ENCODE measurements at places on chromosomes 7 and 10. TPM values are rescaled to one million over a fixed set of nuclear protein-coding genes. Genes with fewer than 3 reads are reported as not detected.

FOXI2 gene
- total RNA-seq = not detected

RBP4 gene
- not detected for total RNA-seq

GRCh38 chr7:16804674-16805439, at the start of gene AGR2:
AGR2 (minus strand) TSS chr7:16804999; CDS start chr7:16801796, 3,203 bp downstream.
- DNase-seq = no peak

ENTPD1 gene
- 0.06 TPM for total RNA-seq

DNA sequence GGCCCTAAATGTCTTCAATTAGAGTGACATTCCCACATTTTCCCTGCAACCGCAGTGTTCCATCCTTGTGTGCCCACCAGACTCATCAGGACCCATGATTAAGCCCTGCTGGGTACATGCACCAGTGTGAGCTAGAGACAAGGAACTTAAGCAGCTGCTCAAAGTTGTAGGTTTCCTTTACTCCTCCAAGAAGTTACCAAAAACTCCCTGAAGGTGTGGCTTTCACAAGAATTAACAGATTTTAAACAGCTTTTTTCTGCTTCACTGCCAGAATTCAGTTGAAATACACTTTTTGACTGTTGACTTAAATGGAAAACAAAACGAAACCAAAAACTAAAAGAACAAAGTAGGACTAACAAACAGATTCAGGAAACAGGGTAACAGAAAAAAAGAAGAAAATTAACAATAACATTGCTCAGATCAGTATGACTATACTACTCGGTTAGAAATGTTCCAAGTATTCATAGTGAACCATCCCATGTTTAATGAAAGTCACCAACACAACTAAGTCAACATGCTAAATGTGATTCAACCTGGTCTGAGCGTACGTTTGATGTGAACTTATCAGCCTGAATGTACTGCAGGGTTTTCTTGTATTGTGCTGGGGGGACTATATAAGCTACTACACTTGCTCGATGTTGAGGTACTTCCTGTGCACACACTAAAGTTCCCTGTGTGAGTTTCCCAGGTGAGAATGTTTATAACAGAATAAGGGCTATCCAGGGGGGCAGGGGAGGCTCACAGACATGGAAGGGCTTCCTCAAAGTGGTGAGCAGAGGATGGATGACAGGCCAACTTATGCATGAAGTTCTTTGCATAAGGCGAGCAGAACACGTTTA, 22.2 kb downstream of the SLC37A3 start:
- DNase-seq = no peak

DNA sequence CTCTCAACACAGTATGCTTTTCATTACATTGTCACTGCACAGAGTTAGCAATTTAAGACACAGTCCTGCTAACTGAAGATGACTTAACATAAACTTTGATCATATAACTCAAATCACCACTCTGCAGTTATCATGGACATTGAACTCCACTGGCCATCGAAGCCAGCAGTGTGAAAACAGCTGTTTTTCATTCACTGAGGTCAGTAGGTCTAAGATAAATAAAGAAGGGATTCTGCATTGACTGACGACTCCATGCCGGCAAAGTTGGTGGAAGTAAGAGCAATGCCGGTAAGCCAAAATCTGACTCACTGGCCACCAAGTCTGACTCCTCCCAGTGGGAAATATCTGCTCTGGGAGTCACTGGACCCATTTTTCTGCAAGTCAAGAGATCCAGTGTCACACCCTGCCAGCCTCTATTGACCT, 449.9 kb upstream of the ANKRD30A start:
- DNase-seq = peak; percentile 70

- DNase-seq = peak; percentile 57
Measured at GRCh38 chr10:14014423-14014822, 316.3 kb downstream of the FRMD4A start.

GRCh38 chr7:8531991-8532515, 98.6 kb downstream of the NXPH1 start:
- no peak for DNase-seq

FRG2B gene
- total RNA-seq = not detected

AGAP4 gene
- total RNA-seq = 3.6 TPM

GRCh38 chr7:11650500-11650899, 181.5 kb downstream of the THSD7A start:
- DNase-seq = no peak

DNA sequence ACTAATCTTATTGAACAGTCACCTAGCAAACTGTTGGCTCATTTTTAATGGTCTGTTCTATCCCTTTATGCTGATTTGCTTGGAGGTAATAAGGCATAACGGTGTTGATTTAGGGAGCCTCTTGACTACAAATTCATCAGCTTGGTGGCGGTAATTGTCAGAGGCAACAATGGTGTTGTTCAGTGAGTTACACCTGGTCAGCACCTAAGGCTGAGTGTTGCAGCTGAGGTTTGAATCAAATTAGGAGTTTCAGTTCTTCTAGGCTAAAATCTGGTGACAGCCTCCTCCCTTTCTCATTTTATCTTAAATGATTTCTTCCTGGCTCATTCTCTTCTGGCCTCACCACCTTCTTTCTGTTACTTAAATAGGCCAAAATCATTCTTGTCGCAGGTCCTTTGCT, 42.3 kb upstream of the SP8 start:
- no peak for DNase-seq

DNA sequence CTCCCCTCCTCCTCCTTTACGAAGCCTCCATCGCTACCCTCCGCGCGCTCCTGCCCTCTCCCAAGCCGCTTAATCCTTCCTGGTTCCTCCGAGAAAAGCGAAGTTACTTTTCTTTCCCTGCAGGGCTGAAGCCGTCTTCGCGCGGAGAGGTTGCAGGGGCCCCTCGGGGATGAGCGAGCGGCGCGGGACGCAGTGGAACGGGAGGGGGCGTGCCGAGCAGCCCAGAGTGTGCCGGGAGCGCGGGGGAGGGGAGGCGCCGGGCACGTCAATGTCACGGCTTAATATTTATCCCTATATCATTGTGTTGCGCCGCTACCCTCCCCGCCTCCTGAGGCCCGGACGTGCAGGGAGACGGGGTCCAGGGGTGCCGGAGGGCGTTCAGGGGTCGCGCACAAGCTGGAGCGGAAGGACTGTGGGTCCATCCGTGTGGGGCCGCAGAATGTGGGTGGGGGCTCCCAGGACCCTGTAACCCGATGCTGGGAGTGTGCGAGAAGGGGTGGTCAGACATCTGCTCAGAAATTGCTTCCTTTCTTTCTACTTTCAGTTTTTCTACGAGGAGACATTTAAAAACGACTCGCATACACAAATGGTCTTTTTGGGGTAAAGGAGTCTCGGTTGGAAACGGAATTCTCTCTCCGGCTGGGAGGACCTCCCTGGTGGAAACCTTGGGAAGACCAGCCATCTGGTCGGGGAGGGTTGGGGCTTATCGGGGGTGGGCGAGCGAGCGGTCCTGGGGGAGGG, 2.4 kb downstream of the CDK6 start:
- peak; percentile 86 for DNase-seq

- no peak for DNase-seq
Measured at GRCh38 chr10:78904196-78904595, 164.6 kb upstream of the ZMIZ1 start.

- DNase-seq = peak; percentile 63
Measured at GRCh38 chr10:17430647-17431355, 23.6 kb downstream of the ST8SIA6 start.

- DNase-seq = no peak
Measured at GRCh38 chr7:116781584-116781983, 80.8 kb upstream of the CAPZA2 start.

GRCh38 chr10:65769828-65770227, 1156.0 kb upstream of the LRRTM3 start:
- DNase-seq = no peak

GRCh38 chr10:327889-328852, 192.9 kb downstream of the ZMYND11 start:
- DNase-seq = no peak

GRCh38 chr10:112873541-112873940, 76.5 kb upstream of the TCF7L2 start:
- DNase-seq = no peak

SPAM1 gene
- not detected for total RNA-seq

DNA sequence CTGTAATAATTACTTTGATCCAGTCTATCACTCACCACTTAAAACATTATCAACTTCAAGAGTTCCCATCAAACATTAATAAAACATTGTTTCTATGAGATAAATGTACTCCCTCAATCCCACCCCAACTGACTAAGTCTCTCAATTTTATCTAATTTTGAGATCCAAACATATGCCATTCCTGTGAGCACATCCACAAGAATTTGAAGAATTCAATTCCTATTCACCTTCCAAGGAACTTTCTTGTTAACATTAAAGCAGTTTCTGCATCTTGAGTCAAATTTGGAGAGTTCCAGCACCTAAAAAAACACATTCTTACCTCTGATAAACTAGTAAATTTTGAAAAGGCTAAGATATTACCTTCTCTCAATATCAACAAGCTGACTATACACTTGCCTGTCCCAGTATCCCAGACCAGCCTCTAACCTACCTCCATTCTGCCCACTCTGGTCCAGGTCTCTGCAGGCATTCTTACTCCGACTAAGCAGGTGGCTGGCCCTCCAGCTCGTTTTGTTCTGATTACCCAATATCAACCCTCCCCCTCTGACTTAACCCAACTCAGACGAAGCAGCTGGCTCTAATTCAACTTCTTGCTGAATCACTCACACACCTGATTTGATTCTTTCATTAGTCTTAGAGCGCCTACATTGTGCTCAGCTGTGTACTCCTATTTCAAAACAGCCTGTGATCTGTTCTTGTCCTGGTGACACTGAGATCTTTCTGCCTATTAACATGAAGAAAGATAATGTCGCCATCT, 275.2 kb downstream of the IPMK start:
- DNase-seq = peak; percentile 28

DNA sequence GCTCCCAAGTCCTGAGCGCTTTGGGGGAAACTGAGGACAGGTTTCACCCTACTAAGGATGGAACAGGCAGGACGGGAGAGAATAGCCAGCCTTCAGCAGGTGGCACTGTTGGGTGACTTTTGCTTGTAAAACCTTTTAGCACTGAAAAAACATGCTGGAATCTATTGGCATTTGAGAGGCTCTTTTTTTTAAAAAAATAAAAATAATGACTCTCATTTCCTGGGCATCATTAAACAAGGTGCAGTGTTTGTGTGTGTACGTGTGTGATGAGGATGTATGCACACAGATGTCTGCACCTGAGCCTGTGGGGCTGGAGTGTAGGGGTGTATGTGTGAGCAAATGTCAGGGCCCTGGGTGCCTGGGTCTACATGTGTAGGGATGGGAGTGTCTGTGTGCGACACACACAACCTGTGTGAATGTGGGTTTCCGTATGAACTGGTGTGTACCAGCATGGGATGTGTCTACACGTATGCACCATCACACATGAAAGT, 177.9 kb downstream of the RPS24 start:
- peak; percentile 26 for DNase-seq

DNA sequence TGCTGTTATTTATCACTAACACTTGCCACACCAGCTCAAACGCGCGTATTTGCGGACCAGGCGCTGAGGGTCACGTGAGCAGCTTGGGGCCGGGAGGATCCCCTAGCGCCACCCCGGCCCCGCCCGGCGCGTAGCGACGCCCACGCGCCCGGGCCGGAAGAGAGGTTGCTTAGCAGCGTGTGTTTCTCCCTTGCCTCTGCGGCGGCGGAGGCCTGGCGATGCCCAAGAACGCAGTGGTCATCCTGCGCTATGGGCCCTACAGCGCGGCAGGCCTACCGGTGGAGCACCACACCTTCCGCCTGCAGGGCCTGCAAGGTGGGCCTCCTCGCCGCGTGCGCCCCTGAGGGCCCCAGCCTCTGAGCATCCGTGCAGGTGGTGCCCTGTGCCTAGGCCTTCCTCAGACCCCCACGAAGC, at the start of gene C10orf53:
Gene C10orf53 (plus strand): TSS at position 172 of the 414 bp plus-strand sequence. CDS start 47 bp downstream, at position 219.
- DNase-seq = peak; percentile 52

DNA sequence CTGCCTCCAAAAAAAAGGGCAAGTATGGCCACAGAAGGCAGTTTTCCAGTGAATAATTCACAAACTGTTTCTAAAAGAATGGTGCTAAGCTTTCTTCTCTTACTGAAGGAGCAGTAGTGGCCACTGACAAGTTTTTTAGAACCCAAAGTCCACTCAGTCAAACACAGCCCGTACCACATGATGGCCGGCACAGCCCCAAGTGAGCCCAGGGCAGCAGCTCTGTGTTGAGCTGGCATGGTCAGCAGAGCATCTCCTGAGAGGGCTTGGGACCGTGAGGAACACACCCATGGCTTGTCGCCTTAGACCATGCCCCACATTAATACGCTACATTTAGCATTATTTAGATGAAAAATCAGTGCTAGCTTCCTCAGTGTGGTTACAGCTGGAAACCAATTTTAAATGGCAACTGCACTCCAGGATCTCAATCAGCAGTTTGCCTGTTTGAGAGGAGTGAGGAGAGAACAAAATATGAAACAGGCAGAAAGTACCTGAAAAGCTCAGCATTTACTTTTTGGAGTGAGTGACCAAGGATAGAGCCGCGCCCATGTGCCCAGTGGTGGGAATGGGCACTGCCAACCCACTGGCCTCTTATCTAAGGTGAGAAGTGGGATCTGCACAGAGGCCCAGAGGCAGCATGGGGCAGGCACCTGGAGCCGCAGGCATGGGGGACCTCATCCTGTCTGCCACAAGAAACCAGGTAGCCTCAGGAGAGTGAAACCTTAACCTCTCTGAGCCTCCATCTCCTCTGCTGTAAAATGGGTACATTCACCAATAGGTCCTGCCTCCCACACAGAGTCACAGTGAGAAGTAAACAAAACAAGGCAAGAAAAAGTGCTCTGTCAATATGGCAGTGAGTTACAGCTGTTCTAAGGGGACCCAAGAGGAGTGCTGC, 17.4 kb downstream of the PSAP start:
- DNase-seq = no peak

DNA sequence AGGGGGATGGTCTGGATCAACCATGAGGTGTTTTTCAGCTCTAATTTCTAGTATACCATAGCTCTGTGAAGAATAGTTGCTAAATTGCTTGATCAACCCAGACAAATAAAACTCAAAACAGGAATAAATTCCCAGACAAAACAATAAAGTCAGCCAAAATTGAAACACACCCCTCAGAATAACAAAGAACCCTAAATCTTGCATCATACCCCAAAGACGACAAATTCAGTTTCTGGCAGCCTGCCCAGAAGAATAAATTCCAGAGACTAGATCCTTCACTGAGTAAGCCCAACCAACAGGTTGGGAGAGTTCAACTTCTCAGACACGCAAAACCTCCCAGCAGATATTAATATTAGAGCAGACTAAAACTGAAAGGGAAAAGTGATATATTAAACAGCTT, 11.2 kb upstream of the SEM1 start:
- no peak for DNase-seq

GRCh38 chr7:99035723-99036545, 108.0 kb downstream of the SMURF1 start:
- no peak for DNase-seq

GRCh38 chr7:2641406-2642393, 9.9 kb downstream of the TTYH3 start:
- peak; percentile 83 for DNase-seq

GRCh38 chr10:80373502-80373901, 16.9 kb downstream of the DYDC2 start:
- DNase-seq = no peak

GRCh38 chr7:32869716-32870115, 21.8 kb downstream of the KBTBD2 start:
- DNase-seq = no peak
